Stimulated activated CD4-positive, alpha-beta T cell treated with anti-CD3 and anti-CD28 coated beads, Interleukin-12 subunit alpha, Interleukin-12 subunit beta, amount 100 ng/mL, for 48 hours (primary cell): ENCODE measurements at places on chromosomes 4 and X.

DNA sequence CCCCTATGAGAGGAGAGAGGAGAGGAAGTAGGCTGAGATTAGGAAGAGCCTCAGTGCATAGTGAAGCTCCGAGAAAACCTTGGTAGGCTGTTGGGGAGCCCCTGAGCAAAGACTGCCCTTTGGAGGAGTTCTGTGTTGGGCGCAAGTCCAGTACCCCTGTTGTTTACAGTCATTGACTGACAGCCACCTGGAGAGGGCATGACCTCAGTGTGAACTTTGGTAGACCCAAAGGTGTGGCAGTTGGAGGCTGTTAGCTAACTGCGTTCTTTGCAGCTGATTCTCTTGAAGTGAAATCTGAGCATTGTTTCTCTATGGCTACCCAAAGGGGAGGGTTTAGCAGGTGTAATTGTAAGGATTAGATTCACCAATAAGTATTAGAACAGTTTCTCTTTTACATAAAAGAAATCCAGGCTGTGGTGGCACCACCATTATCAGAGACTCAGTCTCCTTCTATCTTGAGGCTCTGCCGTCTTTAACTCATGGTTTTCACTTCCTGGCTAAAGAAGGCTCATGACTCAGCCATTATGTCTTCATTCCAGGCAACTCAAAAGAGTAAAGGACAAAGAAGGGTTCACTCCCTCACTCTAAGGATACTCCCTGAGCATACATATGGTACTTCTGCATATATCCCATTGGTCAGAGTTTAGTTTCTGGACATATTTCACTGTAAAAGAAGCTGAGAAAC, 33.4 kb downstream of the ANXA3 start:
- no peak for DNase-seq

DNA sequence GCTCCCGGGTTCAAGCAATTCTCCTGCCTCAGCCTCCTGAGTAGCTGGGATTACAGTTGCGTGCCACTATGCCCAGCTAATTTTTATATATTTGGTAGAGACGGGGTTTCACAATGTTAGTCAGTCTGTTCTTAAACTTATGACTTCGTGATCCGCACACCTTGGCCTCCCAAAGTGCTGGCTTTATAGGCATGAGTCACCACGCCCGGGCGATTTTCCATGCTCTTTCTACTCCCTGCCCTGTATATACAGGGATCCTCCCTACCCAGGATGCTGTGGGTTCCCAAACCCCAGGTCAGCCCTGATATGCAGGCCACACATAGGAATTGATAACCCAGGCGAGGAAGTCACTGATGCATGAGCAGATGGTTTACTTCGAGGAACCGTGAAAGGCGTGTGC, 31.4 kb downstream of the SSX5 start:
- no peak for DNase-seq

DNA sequence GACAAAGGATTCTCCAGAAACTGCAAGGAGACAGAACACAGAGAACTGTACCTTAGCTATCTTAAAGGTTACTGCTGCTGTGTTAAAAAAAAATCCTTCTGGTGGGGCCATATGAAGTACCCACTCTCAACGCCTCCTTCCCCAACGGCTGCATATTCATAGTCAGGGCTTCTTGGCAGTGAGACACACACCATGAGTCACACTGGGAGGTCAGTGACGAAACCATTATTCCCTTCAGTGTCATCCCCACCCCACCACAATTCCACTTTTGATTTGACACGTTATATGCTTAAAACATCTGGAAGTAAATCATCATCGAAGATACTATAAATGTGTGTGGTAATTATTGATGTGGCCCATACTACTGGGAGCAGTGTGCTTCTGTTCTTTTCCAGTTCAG, 271.5 kb downstream of the LDB2 start:
- no peak for DNase-seq

DNA sequence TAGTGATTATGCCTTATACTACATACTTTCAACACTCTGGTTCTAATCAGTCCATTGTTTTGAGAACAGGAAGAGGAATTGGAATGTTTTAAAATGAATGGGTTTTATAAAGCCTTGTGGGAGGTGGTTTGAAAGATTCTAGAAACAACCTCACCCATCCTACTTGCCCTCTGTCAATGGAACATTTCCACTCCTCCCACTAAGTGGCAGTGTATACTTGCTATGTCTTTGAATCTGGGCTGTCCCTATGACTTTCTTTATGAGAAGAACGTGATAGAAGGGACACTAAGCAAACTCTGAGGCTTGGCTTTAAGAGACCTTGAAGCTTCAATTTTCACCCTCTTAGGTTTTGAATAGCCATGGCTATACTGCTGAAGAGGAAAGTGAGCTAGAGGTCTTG, 611.2 kb downstream of the PPP4R3C start:
- DNase-seq = no peak

GRCh38 chr4:3293401-3294391, 875 bp downstream of the RGS12 start:
- DNase-seq = no peak
